ENCODE measurements at places on chromosomes 5 and 9.

- no peak for DNase-seq
Measured at GRCh38 chr5:113244966-113245365, 189.8 kb downstream of the TSSK1B start.

- no peak for DNase-seq
Measured at GRCh38 chr9:6997330-6997729, 239.6 kb downstream of the KDM4C start.

- DNase-seq, result no peak
Measured at GRCh38 chr5:171295299-171295698, 13.7 kb upstream of the TLX3 start.

DNA sequence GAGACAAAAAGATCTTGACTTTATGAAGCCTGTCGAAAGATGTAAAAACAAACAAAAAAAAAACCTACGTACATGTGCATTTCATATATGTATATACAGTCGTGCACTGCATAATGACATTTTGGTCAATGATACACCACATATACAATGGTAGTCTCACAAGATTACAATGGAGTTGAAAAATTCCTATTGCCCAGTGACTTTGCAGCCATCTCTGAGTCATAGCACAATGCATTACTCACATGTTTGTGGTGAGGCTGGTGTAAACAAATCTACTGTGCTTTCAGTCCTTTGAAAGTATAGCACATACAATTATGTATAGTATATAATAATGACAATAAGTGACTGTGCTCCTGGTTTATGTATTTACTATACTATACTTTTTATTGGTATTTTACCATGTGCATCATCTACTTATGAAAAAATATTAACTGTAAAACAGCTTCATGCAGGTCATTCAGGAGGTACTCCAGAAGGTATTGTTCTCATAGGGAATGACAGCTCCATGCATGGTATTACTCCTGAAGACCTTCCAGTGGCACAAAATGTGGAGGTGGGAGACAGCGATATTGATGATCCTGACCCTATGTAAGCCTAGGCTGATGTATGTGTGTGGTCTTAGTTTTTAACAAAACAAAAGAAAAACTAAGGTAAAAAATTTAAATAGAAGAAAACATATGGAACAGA is 73.7 kb upstream of the FST start:
- no peak for DNase-seq

GRCh38 chr9:37149666-37150308 is 29.4 kb downstream of the ZCCHC7 start:
- no peak for DNase-seq

DNA sequence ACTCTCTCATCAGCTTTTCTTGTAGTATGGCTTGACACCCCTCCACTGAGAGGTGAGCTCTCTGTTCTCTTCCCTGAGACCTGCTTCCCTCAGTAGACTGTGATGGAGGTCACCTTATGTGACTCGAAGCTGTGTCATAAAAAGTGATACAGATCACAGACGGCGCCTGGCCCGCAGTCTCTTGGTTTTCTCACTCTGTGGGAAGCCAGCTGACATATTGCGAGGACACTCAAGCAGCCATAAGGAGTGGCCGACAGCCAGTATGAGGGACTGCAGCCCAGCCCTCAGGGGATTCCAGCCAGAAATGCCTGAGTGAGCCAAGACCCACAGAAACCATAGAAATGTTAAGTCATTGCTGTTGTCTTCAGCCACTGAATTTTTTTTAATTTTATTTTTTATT is 38.0 kb downstream of the GADD45G start:
- DNase-seq, result no peak

DNA sequence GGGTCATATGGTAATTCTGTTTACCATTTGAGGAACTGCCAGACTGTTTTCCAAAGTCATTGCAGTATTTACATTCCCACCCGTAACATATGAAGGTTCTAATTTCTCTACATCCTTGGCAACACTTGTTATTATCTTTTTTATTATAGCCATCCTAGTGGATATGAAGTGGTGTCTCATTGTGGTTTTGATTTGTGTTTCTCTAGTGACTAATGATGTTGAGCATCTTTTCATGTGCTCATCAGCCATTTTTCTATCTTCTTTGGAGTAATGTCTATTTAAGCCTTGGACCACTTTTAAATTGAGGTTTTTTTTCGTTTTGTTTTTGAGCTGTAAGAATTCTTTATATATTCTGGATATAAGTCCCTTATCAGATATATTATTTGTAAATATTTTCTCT is 132.8 kb upstream of the RUSC2 start:
- no peak for DNase-seq

DNA sequence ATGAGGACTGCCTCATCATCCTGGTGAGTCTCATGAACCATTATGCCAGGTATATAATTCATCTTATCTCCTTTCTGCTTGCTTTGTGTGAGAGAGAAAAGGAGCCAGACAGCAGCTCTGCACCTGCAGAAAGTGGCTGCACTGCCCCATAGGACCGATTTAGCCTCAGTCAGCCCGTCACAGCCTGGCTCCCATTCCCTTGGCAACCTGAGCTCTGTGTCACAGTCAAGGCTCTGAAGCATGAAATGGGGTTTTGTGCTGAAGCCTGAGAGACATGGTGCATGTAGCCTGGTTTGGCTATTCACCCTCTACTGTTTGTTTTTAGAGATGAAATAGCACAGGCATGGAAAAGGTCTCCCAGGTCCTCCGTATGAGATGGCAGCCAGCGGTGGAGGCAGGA is 198.3 kb downstream of the KCTD16 start:
- DNase-seq, result no peak

DNA sequence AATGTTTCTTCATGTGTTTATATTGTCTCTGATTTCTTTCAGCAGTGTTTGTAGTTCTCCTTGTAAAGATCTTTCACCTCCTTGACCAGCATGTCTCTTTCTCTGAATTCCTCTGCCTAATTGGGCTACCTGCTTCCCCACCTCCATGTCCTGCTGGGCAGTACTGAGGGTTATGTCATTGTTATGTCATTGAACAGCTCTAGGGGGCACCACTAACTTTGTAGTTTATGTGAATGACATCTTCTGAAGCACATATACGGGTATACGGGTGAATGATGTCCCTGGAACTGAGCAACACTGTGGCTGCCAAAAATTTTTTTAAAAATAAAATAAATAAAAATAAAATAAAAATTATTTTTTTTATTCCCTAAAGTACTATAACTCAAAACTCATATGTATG is 16.9 kb upstream of the SNCAIP start:
- no peak for DNase-seq

DNA sequence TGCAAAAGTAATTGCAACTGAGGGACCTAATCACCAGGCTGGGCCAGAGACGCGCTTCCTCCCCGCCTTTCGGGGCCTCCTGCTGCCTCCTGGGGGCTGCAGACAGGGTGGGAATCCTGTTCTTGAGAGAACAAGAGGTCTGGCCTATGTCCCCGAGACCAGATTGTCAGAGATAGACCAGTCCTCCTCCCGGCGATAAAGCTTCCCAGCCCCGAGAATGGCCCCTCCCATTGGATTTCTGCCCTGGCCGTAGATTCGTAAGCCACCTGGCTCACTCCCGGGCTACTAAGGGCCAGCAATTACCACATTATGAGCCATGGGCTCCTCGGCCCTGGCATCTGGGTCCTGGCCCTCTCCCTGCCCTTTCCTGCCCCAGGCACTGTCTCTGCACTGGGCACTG is 70.4 kb downstream of the HRH2 start:
- no peak for DNase-seq

- DNase-seq, result no peak
Measured at GRCh38 chr5:73901043-73901442, 275.0 kb downstream of the ARHGEF28 start.

DNA sequence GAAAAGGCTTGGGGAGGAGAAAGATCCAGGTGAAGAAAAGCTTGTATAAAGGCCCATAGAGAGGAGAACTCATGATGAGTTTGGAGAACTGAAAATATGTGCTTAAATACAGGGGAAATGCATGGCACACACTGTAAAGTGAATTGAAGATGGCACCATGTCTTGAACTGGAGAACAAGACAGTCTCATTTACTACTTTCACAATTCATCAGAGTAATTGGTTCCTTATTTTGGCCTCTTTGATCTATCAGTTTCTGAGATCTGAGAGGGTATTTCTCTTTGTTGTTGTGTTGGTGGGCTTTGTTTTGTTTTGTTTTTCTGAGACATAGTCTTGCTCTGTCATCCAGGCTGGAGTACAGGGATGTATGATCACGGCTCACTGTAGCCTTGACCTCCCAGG is 98.2 kb downstream of the CEMIP2 start:
- DNase-seq, result no peak

DNA sequence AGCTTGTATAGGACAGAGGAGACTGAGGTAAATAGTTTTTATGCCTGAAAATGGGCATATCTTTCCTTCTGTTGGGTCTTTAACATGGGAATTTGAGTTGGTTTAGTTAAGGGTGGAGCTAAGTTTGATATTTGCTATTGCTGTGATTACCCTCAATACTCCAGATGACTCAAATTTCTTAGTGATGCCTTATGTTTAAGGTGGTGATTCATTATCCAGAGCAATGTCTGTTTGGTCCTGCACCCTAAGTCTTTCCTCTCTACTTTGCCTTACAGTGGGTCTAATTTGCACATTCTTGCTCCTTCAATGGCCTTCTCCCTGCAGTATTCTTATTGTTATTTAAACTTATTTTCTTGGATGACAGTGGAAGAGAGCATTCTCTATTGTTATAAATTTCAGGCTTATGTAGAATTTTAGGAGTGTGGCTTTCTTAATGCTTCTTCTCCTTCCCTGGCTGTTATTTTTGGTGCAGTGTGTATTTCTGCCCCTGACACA is 312.9 kb upstream of the RPS23 start:
- no peak for DNase-seq

DNA sequence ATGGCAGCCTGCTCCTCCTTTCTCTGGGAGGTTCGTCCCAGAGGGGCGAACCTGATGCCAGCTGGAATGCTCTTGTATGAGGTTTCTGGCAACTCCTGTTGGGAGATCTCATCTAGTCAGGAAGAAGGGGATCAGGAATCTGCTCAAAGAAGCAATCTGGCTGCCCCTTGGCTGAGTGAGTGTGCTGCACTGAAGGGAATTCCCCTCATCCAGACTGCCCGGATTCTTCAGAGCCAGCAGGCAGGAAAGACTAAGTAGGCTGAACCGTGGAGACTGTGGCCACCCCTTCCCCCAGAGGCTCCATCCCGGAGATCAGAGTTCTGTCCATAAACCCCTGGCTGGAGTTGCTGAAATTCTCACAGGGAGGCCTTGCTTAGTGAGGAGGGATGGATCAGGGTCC is 476.0 kb downstream of the CSNK1G3 start:
- DNase-seq, result no peak

GRCh38 chr5:32172923-32173266 is 1.2 kb downstream of the GOLPH3 start:
- no peak for DNase-seq

GRCh38 chr5:88393716-88394535 is 125.3 kb upstream of the TMEM161B start:
- no peak for DNase-seq

All from activated naive CD4-positive, alpha-beta T cell treated with Interleukin-2 at 50 U/mL for 16 hours (primary cell).